ENCODE measurements at places on chromosomes 3 and 15.
A peak's percentile ranks its signal among the peaks of the same experiment; 100 is the strongest.

DNA sequence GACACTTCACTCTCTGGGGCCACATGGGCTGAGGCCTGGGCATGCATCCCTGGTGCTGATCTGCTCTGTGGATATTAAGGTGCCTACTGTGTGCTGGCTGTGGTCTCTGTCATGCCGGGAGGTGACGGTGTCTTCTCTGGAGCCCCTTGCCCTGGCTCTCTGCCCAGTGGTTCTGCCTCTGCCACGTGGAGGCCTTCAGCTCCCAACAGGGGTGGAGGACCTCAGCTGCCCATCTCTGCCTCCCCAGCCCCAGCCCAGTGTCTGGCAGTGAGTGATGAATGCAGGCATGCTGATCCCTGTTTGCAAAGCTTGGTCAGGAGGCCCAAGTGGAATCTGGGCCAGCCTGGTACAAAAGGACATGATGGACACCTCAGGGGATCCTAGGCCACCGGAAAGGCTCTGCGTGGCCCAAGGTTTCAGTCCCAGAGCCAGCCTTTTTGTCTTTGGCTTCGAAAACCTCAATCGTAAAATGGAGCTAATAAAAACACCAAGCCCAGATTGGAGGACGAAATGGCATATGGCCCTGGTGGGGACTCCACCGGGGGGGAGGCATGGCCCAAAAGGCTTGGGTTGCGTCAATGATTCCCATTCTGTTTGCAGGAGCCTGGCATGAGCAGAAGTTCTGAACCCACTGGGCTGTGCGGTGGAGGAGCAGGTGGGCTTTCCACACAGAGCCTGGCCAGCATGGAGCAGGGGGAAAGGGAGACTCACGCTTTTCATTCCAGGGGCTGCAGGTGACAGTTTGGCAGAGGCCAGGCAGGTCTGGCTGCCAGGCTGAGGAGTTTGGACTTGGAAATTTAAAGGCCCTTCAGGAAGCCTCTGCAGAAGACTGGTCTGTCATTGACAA lies 54.7 kb upstream of the KLF13 start:
- DNase-seq: peak; percentile 30
- no peaks in the 10 kb centered on the region for H3K27me3 ChIP-seq
- no peak overlapping the region for H3K4me3 ChIP-seq
- no peaks in the 10 kb centered on the region for H3K36me3 ChIP-seq
- no peaks in the 10 kb centered on the region for H3K4me1 ChIP-seq

DNA sequence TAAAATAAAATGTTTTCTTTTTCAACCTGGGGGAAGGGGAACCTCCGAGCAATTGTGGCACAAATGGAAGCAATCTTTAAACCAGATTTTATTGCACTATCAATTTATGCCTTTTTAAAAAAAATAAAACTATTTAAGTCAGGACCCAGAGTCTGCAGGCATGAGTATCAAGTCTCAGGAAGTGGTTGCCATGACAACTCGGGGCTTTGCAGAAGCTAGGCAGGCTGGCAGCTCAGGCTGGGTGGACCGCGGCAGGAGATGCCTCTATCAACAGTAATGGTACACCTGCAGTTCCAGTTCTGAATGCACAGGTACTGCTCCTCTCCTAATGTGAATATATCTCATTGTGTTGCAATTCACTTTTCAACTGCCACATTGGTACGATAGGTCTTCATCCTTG lies 447.7 kb downstream of the GABRG3 start:
- no peak overlapping the region for H3K27ac ChIP-seq
- H3K36me3 ChIP-seq: no peaks in the 10 kb centered on the region
- H3K4me3 ChIP-seq: no peak overlapping the region
- DNase-seq: no peak
- H3K27me3 ChIP-seq: no peaks in the 10 kb centered on the region

DNA sequence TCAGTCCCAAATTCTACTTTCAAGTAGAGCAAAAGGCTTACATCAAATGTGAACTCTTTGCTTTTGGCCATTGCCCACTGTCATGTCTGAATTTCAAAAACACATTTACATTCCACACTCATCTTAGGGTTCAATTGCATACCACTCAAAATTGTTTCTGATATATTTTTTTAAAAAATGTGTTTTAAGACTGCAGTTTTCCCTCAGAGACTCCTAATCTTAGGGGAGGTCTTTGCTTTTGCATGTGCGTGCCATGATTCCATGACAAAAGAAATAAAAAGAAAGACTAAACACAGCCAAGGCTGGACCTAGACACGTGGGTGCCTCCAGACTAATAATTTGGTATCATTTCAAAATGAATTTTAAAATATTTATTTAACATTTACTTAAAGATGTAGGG lies 396.8 kb upstream of the RASGRP1 start:
- DNase-seq: no peak
- H3K27me3 ChIP-seq: no peaks in the 10 kb centered on the region
- no peak overlapping the region for H3K4me3 ChIP-seq
- no peak overlapping the region for H3K27ac ChIP-seq
- no peaks in the 10 kb centered on the region for H3K36me3 ChIP-seq
- no peaks in the 10 kb centered on the region for H3K4me1 ChIP-seq

DNA sequence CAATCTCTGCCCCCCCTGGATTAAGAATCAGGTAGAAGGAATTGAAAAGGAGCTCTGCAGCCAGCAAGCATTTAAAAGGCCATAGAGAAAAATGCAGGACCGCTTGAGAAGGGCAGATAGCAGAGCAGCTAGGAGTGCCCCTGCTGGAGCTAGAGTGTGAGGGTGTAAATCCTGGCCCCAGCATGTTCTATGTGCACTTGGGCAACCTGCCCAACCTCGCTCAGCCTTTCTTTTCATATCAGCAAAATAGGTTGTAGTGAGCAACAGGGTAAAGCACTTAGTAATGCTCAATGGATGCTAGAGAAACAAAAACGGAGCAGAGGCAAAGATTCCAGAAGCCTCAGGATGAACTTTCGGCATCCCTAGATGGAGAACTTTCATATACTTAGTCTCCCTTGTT lies 25.0 kb upstream of the THBS1 start:
- H3K4me1 ChIP-seq: peaks cover 5% of the 10 kb centered on the region
- no peak for DNase-seq
- no peak overlapping the region for H3K27ac ChIP-seq
- H3K27me3 ChIP-seq: no peaks in the 10 kb centered on the region
- H3K4me3 ChIP-seq: no peak overlapping the region
